T1000 (cell line): ENCODE measurements at places on chromosomes 2 and 18.

DNA sequence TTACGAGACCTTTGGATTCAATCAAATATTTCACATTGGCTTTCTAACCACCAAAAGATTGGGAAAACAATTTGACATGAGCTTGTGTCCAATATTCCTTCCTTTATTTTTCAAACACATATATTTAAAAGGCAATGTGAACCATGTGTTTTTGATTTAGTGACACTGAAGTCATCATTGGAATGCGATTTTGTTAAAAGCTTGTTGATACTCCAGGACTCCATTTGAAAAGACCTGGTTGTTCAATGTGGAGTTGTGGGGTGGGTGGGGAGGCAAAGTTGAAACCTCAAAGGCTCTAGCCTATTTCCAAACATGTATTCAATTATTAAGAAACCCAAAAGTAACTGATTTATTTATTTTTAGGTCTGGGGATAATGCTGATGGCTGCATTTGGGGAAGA is 114.1 kb upstream of the TRIB2 start:
- no peak for DNase-seq

- no peak for DNase-seq
These were observed 1.3 kb downstream of the OSBPL6 start for GRCh38 chr2:178195390-178196166.

- no peak for DNase-seq
These were observed 24.7 kb upstream of the TOGARAM2 start for GRCh38 chr2:28956415-28956826.

- DNase-seq = no peak
These were observed 340 bp downstream of the SLC40A1 start for GRCh38 chr2:189580241-189580651.

DNA sequence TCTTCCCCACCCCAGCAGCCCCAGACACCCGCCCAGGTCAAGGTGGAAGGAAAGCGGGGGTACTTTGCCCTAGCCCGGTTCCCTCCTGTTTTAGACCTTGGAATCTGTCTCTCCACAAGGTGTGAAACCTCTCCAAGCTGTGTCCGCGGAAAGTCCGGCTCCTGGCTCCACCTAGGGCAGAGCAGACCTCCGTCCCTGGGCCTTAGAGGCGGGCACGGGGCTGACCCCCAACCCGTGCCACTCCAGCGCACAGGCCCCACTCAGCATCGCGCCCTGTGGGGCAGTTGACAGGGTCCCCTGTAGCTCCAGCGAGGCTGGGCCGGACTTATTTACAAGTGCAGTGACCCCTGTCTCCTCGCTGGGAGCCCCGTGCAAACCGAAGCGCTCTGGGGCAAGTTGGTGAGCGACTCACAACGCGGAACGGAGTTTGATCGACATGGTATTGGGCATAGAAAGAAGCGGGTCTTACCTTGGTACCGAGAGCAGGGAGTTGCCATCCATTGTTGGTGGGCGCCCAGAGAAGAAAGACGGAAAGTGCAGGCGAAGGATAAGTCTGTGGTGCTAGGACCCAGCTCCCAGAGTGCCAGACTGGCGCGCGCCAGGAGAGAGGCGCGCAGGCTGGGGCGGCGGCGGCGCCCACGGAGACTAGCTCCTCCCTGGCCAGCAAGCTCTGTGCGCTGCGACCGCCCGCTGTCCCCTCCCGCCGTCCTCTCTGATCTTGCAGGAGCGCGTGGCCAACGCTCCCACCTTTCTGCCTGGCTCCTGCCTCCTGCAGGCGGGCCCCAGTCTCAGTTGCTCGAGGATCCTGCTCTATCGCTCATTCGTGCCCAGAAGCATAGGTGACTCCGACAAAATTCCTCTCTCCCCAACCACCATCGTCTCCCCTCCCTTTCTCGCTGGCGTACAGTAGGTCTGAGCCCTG is at the start of gene SPHKAP:
TSS of gene SPHKAP (minus strand) at position 590 of the 922 bp plus-strand sequence. CDS start at position 501, 89 bp downstream.
- no peak for DNase-seq

DNA sequence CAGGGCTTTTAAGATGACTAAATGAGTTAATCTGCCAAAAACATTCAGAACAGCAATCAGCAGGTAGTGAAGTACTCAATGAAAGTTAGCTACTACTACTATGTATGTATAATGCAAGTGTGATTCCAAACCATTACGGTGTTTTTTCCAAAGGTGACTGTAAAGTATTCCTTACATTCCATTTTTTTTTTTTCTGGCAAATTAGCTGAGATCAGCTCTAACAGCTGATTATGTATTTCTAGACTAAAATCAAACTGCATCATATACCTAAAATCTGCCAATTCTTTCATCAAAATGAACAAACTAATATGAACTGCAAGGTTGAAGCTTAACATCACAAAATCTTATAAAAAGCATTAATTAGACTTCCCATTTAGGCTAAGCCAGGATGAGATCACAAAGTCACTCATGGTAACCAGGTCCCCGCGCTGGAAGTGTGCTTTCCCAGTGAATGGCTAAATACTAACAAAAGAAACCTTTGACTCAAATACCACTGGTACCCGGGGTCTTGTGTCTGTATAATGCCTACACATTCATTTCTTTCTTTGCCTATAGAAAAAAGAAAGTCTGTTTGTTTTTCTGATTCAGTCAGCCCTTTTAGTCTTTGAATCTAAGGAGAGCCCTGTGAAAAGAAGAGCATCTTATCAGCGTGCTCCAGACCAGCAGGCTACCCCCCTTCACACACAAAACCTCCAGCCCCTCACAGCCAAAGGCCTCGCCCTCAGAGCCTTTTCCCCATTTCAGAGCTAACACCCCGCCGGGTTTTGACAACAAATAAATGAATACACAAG is 88.3 kb downstream of the RBMS1 start:
- no peak for DNase-seq
